Left renal pelvis (tissue), 4 donors: ENCODE measurements at places on chromosomes 1 and 21. TPM values are rescaled to one million over a fixed set of nuclear protein-coding genes. Genes with fewer than 3 reads are reported as not detected.

VPS72 gene
- 68.3 TPM for polyA plus RNA-seq

DNA sequence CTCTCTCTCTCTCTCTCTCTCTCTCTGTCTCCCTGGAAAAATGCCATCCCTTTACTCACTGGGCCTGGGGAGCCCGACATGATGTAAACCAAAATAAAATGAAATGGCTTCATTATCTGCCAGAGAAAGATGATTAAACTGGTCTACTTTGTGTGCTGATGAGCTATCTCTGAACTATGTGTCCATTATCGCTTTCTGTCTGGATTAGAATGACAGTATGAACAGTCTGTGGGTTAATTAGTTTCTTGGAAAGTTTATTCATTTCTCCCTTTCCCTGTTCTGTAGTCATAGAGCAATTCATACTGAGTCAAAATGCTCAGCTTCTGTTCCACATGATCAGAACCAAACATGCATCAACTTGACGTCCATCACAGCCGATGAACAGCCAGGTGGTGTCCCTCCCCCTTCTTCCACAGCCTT, 72.4 kb upstream of the KCND3 start:
- DNase-seq, result no peak

SHE gene
- 9.9 TPM for polyA plus RNA-seq

DNA sequence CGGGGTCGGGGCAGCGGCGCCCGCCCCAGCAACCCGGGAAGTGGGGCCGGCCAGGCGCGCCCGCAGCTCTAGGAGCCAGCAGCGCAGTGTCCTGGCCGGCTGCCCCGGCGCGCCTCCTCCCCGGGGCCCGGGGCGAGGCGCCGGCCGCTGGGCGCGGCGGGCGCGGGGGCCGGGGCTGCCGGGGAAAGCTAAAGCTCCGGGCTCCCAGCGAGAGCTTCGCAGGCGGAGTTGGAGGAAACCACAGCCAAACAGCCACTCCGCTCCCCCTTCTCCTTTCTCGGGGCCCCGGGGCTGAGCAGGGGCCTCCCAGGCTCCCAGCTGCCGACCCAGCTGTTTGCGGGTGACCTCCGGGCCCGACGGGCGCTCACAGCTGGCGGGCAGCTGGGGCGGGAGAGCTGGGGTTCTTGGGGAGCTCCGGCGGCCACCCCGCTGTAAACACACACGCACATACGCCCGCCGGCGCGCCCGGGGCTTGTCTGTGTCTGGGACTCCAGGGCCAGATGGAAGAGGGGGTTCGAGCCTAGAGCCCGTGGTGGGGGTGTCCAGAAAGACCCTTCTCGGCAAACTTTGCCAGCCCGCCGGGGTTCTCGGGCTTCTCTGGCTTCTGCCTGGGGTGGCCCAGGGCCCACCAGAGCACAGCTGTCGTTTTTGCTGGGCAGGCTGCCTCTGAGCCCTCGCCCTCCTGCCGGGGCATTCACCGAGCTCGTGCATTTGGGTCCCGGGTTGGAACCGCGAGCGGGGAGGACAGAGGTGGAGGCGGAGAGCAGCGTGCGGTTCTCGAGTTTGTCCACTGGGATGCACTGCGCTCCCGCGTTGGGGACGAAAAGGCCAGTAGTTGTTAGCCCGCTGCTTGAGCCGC, 1.5 kb downstream of the AJAP1 start:
- DNase-seq, result peak; percentile 53

GRCh38 chr1:109643385-109644230, 12.3 kb upstream of the GSTM4 start:
- DNase-seq, result no peak

PRKAB2 gene
- 21.1 TPM for polyA plus RNA-seq

DNA sequence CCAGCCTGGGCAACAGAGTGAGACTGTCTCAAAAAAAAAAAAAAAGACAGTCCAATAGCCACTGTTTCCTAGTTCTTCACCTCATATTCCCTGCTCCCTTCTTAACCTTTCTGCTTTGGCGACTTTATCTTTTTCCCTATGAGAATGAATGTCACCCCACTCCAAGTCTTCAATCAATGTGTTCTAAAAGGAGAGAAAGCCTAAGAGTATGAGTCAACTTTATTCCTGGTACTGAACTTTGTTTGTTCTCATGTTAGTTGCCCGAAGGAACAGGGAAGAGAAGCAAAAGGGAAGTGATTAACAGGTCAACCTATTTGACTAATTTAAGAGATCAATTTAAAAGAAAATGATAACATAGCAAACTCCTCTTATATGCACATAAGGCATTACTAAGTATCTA, 39.9 kb upstream of the SLC16A1 start:
- DNase-seq, result no peak

DNA sequence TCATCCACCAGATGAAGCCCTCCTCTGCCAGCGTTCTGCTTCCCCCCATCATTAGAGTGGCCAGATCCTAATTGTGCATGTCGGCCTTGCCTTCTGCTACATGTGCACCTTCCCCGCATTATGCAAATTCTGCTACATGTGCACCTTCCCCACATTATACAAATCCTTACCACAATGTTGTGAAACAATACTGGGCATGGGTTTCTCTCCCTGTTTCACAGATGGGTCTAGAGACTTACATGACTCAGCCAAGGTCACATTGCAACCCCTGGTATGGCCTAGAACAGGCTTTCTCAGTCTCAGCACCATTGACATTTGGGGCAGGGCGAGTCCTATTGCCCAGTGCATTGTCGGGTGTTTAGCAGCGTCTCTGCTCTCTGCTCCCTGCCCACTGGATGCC, 1.0 kb upstream of the CELA2A start:
- DNase-seq, result no peak

DNA sequence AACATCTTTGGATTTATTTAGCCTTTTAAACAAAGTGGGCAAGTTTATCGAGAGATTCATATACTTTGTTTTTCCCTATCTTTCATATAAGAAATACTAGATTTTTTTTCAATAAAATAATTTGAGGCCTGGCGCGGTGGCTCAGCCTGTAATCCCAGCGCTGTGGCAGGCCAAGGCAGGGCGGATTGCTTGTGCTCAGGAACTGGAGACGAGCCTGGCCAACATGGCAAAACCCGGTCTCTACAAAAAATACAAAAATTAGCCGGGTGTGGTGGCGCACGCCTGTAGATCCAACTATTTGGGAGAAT, 1.6 kb upstream of the CDC14A start:
- DNase-seq, result no peak

DNA sequence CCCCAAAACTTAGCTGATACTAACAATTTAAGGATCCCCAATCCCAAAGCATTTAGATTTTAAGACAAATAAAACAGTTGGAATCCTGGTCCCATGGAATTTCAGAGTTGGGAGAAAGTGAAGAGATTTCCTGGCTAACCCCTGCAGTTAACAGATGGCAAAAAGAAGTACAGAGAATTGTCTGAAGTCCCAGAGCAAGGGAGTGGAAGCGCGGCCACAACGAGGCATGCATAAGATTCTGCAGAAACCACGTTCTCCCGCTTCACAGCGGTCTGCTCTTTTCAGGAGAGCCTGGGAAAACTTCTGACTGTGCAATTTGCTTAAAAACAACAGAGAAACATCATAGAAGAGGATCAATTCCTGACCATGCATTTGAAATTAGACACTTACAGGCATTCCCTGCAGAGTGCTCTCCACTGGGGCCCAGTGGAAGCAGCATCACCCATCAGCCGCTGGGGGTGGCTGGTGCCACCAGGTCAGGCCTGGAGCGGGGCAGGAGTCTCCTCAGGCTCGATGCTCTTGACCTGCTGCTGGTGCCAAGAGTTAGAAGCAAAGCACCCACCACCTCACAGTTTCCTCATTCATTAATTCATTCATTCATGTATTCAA, 226.7 kb upstream of the POU3F1 start:
- DNase-seq, result no peak

MIXL1 gene
- 0.22 TPM for polyA plus RNA-seq

GRCh38 chr21:38289705-38290485, 33.1 kb downstream of the KCNJ15 start:
- no peak for DNase-seq
